Activated B cell treated with CpG ODN at 0.5 μM for 24 hours (primary cell): ENCODE measurements at places on chromosomes 3 and 15.
A peak's percentile ranks its signal among the peaks of the same experiment; 100 is the strongest.

GRCh38 chr15:77611767-77612166 is 20.9 kb downstream of the LINGO1 start:
- no peaks in the 10 kb centered on the region for H3K4me1 ChIP-seq
- no peaks in the 10 kb centered on the region for H3K36me3 ChIP-seq
- H3K4me3 ChIP-seq, result no peak overlapping the region
- H3K27me3 ChIP-seq, result no peaks in the 10 kb centered on the region

GRCh38 chr3:15207836-15208504 is 1.9 kb downstream of the CAPN7 start:
- H3K4me1 ChIP-seq, result peaks cover 21% of the 10 kb centered on the region
- peak overlapping the region; percentile 56 for H3K4me3 ChIP-seq
- no peak overlapping the region for H3K27ac ChIP-seq
- peaks cover 24% of the 10 kb centered on the region for H3K36me3 ChIP-seq
- DNase-seq, result no peak

DNA sequence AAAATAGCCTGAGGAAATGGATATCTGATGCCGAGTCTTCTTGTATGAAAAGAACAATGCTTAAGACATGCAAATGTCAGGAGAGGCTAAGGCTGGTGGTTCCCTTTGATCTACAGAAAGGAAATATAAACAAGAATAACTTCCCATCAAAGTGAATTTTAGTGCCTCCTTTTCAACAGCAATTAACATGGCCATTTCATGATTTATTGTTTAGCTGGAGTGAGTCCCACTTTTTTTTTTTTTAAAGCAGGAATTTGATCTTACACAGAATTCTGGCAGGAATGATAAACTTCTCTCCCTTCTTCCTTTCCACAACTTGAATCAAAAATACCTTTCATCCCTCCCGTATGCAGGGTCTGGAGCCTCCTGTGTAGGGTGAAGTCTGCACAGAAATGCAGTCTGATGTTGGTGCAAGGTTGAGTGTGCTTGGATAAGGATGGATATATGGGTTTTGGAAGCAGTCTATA is 287.0 kb downstream of the MEX3B start:
- no peaks in the 10 kb centered on the region for H3K27me3 ChIP-seq
- no peak overlapping the region for H3K4me3 ChIP-seq
- H3K27ac ChIP-seq, result no peak overlapping the region
- no peak for DNase-seq

- no peak overlapping the region for H3K27ac ChIP-seq
- peaks cover 38% of the 10 kb centered on the region for H3K4me1 ChIP-seq
- no peaks in the 10 kb centered on the region for H3K36me3 ChIP-seq
- no peak overlapping the region for H3K4me3 ChIP-seq
Measured at GRCh38 chr15:77440378-77440999, 19.8 kb downstream of the HMG20A start.

DNA sequence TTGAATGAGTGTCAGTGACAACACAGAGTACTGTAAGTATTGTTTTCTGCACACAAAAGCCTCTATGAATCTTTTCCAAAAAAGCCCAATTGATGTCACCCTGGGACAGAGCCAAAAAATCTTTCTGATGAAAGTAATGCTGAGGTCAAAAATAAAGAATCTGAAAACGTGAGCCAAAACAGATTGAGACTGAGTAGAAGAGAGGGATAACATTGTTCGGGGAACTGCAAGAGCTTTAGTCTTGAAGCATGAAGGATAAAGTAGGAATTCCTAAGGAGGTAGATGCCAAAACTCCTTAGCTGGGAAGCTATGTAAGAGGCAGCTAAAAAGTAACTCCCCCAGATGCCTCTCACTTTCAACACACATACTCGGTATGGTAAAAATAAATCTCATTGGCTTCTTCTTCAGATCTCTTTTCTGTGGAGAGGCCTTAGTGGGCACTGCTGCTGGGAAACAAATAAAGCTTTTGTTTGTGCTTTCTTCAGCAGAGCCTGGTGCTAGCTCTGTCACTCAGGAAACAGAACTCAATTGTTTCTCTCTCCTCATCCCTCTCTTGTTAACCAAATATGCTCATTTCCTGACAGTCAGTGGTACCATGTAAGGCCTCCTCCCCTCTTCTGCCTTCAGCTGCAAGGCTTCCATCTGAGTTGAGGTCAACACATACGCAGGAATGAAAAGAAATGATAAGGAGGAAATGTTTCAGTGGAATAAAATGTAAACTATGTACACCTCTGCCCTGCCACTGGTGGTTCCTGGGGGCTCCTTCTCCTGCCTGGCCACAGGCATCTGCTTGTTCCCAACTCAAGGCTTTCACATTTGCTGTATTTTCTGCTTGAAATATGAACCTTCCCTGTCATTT is 58.1 kb downstream of the CD200 start:
- no peaks in the 10 kb centered on the region for H3K36me3 ChIP-seq
- H3K27ac ChIP-seq, result peak overlapping the region; percentile 78
- no peak overlapping the region for H3K4me3 ChIP-seq
